AG04450 (cell line): ENCODE measurements at places on chromosomes 5 and 9.

GRCh38 chr5:137753691-137754187, 424 bp downstream of the HNRNPA0 start:
- no peak for DNase-seq

DNA sequence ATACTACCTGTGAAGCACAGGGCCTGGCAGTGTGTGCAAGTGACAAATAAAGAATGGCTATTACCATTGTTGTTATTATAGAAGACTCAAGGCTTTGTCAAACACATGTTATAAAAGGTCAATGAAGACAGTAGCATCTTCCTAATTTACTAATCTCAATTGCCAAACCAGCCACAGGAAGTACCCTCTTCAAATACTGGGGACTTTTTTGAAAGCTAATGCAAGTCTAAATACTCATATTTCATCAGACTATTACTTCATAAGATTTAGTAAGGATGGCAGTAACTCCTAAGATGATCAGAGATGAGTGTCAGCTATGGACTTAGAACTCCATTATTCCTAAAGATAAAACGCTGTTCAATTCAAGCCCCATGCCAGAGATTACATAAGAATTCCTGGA, 43.0 kb downstream of the GNAQ start:
- DNase-seq, result no peak

DNA sequence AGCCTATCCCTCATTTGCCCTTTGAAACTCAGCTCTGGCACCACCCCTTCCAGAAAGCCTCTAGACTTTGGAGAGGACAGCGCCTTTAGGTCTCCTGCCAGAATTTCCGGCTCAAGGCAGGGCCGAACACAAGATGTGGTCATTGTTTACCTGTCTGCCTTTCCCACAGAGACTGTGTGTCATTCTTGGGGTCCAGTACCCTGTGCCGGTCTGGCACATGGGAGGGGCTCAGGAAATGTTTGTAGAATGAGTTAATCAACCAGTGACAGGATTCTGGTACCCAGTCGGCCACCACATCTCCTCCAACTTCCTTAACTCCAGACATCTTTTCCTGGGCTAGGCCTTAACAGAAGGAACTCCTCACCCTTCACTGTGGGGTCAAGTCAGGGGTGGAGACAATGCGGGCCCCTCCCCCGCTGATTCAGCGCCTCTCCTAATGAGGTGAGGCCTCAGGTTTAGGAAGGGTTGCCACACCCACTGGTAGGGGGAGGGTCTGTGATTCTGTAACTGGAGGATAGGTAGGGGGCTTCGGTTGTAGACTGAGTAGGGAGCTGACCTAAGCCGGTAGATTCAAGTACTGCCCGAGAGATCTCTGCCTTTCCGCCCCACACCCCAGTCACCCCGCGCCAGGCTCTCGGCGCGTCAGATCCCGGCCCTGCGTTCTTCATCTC, 29.3 kb downstream of the PCDH1 start:
- DNase-seq, result no peak

DNA sequence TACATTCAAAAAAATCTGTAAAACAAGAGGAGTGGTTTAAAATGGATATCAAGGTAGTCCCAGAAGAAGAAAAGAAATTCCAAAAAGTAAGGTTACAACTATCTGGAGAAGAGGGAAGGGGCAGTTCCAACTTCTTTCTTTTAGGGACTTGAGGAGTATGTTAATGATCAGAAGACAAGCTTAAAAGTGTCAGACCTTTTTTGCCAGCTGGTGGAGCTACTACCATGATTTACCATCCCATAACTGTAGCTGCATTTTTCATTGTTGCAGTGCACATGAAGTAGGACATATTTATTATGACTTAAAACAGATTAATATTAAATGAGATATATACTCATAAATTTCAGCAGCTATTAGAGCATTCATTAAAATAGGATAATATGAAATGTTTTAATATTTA, 158.5 kb upstream of the RGS7BP start:
- DNase-seq, result no peak

DNA sequence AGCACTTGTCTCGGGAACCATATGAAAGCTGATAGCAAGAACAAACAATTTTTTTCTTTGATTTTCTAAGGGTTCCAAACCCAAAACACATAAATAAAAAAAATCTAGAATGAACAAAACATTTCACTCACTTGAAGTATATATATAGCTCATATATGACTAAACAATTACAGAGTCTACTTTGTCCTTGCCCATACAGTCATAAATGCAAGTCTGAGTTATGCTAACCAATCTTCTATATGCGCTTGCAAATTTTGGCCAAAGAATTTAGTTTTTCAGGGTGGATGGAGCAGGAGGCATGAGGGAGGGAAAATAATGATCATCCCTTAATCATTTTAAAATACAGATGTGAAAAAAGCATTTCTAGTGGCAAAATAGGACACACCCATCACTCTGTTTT, 370.1 kb downstream of the BNC2 start:
- DNase-seq, result no peak

DNA sequence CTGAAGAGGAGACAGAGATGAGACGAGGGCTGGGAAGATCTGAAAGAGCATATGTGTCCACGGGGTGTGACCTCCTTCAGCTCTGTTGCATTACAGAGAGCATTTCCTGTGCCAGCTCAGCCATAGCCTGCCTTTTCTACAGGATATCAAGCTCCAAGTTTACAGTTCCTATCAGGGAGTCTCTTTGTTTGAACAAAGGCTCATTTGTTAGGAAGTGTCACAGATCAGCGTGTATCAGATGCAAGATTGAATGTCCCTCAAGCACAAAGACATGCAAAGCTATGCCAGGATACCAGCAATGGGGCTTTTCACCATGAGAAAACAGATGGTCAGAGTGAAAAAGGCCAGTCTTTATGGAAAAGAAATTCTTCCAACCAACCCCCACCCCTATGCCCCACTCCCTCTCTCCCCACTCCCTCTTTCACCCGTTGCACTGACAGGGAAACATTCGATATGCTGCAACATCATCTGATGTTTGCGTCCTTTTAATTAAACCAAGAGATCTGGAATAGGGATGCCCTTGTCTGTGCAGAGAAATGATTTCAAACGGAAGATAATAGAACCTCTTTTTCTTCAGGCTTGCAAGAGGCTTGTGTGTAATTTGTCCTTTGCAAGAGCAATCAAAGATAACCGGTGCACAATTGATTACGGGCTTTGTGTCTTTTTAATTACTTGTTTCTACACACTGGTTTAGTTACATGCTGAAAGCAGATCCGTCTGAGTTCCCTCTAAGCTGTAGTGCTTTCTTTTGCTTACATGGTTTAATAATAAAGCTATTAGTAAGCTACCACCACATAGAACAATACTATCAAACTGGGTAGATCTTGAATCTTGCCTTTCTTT, 263.1 kb upstream of the RGMB start:
- DNase-seq, result no peak

GRCh38 chr9:136086213-136086881, 8.7 kb downstream of the NACC2 start:
- no peak for DNase-seq

- no peak for DNase-seq
Measured at GRCh38 chr5:8864053-8864452, 681.8 kb downstream of the SEMA5A start.
